ENCODE measurements at places on chromosomes 6 and 20.

GRCh38 chr6:168794491-168794890 lies 353.5 kb downstream of the SMOC2 start:
- no peak for ATAC-seq

GRCh38 chr6:2021713-2022125 lies 223.7 kb downstream of the GMDS start:
- ATAC-seq: no peak

GRCh38 chr6:113632220-113632864 lies 224.8 kb upstream of the MARCKS start:
- ATAC-seq: peak; percentile 83

DNA sequence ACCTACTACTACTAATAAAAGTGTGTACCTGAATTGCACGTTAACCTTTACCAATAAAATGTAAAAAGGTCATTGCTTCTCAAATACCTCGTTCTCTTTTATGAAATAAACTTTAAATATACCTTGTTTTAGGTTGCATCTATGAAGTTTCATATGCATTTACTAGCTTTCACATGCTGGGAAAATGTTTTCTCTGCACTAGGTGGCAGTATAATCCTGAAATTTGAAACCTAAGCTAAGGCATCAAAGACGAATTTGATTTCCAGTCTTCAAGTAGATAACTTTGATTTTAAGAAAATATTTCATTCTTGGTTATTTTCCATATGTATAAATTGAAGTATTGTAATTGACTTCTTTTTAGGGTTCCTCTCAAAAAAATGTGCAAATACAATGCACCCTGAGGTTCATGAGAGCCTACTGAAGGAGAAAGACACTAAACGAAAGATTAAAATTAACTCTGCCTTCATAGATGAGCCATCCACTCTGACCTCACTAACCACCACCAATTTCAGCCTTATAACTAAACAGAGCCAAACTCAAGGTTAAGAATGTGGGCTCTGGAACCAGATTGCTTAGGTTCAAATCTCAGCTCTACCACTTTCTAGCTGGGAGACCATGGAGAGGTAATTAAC lies 7.3 kb upstream of the COL9A1 start:
- no peak for ATAC-seq

DNA sequence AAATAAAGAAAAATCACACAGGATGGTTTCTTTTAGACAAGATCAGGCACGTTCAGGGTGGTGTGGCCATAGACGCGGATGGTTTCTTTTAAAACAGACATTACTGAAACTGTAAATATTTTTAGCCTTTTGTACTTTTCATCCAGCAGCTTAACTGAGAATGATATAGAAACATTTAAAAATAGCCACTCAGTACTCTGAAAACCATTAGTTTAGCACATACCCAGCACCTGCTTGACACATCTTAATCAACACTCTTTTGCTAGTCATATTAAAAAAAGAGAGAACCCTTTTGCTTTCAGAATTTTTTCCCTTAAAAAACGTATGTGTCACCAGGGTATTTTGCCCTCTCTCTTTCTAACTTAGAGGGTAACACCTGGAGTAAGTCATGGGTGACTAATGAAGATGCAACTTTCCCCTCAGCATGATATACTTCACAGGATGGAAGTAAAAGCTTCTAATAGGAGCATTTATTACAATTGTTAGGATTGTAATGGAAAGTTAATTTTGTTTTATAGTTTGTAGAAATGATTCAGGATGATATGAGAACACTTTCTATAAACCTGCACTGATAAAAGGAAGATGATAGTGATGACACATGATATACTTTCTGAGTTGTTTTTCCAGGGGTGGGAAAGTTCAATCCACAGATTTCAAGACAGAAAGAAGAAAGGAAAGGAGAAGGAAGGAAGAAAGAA lies 45.2 kb downstream of the BACH2 start:
- peak; percentile 75 for ATAC-seq

DNA sequence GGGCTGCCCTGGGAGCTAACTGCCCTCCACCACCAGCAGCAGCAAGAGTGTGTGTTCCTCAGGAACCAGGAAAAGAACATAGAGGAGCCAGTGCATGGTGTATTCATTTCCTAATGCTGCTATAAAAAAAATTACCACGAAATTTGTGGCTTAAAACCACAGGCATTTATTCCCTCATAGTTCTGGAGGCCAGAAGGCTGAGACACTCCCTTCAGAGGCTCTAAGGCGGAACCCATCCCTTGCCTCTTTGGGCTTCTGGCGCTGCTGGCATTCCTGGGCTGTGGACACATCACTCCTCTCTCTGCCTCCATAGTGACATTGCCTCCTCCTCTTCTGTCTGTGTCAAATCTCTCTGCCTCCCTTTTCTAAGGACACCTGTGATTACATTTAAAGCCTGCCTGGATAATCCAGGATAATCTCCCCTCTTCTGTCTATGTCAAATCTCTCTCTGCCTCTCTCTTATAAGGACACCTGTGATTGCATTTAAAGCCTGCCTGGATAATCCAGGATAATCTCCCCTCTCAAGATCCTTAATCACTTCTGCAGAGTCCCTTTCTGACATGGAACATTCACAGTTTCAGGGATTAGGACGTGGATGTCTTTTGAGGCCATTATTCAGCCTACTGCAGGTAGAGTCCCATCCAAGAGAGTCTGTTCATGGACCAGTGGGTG lies 54.7 kb downstream of the NDUFAF5 start:
- ATAC-seq: no peak

GRCh38 chr6:68709091-68709490 lies 74.0 kb downstream of the ADGRB3 start:
- ATAC-seq: no peak

GRCh38 chr6:67541586-67541985 lies 1093.5 kb upstream of the ADGRB3 start:
- ATAC-seq: no peak

DNA sequence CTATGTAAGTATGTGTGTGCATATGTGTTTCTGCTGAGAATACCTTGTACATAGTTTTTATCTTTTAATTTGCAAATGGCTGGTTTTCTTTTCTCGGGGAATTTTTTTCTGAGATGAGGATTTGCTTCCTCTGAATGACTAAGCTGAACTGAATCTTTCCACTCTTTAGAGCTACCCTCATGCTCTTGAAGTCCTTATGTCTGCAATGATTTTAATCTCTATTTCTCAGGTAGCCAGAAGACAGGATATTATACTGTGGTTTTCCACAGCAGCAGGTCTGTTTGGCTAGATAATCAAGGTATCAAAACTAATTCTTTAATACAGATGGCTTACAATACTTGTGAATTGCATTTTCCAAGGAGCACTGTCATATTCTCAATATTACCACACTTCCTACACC lies 114.7 kb downstream of the PLCB1 start:
- no peak for ATAC-seq

DNA sequence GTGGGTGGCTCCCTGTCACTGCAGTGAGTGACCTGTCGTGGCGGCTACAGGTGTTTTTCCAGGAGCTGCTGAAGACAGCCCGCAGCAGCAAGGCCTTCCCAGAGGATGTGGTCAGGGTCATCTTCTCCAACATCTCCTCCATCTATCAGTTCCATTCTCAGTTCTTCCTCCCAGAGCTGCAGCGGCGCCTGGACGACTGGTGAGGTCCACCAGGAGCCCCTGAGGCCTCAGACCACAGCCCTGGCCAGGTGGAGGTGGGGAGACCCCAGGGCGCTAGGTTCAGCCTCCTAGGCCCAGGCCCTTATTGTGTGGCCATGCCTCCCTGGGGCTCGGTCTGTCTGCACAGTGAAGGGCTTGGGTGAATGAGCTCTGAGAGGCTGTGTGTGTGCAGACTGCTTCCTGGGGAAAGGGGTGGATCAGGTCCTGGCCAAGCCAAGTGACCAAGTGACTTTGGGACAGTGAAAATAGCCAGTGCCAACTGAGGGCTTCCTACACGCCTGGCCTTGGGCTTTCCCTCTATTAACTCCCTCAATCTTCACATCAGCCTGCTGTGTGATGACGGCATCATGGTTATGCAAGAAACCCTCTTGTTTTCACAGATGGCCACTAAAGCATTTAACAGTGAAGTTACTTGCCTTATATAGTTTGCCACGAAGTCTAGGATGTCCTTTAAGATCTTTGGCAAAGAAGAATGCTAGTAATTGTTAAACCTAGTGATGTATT lies 6.4 kb downstream of the FGD2 start:
- peak; percentile 18 for ATAC-seq

DNA sequence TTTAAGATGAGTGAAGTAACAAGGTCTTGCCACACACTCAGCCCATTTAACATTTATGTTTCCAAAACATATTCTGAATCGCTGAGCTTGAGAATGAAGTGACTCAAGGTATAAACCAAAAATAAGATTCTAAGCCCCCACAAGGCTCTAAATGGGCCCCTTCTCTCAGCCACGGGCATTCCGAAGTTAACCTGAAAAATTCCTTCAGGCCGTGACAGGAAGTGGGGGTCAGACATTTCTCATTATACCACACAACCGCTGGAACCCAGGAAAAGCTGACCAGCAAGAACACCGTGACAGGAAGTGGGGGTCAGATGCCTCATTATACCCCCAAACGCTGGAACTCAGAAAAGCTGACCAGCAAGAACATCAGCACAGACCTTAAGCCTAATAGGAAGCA lies 247.9 kb downstream of the ERMARD start:
- ATAC-seq: no peak

- ATAC-seq: no peak
Observed at GRCh38 chr6:6943421-6943820, 164.3 kb upstream of the RREB1 start.

DNA sequence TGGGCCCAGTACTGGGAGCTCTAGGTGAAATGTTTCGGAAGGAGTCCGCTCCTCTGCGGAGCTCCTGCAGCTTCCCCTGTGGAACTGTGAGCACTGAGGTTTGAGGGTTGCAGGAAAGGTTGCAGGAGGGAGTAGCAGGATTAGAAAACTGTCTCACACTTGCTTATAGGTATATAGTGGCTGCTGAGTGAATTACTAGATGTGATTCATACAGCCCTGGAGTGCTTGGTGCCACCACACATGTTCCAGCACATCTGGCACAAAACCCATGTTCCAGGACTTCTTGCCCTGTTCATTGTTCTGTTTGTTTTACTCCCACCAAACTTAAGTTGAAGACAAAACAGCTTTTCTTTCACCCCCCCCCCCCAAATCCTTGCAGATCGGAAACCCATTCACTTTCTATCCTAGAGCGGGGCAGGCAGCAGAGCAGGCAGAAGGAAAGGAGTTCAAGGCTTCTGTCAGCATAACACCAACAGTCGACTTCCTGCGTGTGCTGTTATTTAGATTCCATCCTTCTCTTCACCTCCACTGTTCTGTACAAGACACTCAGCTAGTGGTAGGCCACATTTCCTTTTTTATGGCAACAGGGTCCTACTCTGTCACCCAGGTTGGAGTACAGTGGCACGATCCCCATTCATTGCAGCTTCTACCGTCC lies 669 bp upstream of the PEX6 start:
- peak; percentile 38 for ATAC-seq

DNA sequence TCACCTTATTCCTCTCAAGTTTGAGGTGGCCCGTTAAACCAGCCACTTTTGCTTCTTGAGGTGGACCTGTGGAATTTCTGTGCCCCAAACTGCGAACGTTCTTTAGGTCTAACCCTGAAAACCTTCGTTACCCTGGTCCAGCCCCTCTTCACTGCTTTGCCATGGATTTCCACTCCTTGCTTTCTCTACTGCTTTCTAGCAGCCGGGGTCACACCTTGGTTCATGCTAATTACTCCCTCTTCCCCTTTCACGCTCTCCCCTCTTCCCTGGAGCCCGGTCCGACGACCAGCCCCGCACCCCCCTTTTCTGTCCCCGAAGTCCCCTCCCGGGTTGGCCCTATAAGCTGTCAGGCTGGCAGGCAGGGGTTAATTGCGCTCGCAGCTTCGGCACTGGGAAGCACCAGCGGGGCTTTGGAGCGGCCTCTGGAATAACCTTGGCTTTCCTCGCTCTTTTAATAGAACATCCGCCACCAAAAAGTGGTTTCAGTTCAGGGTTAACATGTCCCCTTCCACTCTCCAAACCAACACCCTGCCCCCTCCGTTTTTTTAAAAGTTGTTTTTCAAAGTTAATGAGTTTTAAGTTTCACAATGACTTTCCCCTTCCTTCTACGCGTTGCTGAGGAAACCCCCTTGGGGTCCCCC lies 1.4 kb upstream of the HIVEP1 start:
- ATAC-seq: peak; percentile 53

GRCh38 chr6:12916006-12916405 lies 199.4 kb downstream of the PHACTR1 start:
- ATAC-seq: no peak

DNA sequence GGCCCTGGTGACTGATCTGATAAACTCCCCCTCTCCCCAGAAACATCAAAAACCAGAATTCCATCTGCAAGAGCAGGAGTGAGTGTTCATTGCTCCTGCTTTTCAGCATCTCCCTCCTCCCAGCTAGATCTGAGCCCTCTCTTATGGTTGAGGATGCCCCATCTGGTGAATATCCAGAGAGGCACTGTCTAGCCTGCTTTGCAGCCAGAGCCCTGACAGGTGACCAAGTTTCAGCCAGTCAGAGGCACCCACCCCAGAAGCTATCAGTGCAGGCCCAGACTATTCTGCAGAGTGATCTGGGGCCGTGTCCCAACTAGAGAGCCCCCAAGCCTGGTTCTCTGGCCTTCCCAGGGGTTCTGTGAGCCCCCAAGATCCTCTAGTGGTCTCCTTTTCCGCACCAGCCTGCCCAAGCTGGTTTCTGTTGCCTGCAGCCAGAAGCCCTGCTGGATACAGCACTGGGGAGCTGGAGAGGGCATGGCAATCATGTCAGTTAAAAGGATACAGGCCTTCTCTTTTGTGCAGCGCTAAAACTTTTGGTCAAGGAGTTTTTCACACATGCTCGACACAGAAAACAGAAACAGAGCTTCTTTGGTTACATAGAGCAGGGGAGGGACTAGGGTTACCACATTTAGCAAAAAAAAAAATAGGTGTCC lies 6.6 kb upstream of the BMP7 start:
- no peak for ATAC-seq

GRCh38 chr20:40307997-40308396 lies 381.0 kb downstream of the MAFB start:
- ATAC-seq: no peak

GRCh38 chr6:22970004-22970403 lies 400.6 kb downstream of the HDGFL1 start:
- ATAC-seq: no peak

GRCh38 chr6:37495244-37495934 lies 4.3 kb downstream of the CCDC167 start:
- peak; percentile 56 for ATAC-seq

DNA sequence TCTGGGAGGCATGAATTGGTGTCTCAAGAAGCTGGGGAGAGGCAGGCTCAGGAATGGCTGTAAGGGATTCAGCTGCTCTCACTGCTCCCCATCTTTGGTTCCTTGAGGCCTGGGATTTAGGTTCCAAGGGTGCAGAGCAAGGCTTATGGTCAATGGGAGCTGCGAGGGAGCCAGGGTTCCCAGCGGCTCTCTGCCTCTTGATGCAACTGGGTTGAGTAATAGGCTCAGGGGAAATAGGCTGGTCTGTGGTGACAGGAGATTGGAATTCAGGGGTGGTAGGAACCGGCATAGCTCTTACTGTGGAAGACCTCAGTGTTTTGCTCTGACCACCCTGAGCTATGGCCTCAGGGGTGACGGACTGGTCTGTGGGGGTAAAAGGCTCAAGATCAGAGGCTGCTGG lies 13.0 kb upstream of the NRM start:
- no peak for ATAC-seq

DNA sequence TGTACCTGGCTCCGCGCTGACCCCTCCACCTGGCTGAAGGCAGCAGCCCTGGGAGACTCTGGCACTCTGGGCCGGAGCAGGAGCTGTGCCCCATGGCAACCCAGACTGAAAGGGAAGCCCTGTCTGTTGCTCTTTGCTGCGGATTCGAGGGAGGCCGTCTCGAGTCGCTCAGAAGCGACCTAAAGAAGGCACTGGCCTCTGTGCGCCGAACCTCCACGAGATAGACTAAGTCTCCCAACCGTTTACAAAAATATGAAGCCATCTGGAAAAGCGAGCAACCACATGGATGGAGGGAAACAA lies 10.5 kb upstream of the TBX18 start:
- no peak for ATAC-seq
